Stimulated activated CD4-positive, alpha-beta T cell treated with anti-CD3 and anti-CD28 coated beads, Interleukin-1b, Interleukin-23, amount 100 ng/mL, for 1 hour (primary cell): ENCODE measurements at places on chromosomes 3 and 15.

GRCh38 chr3:159616234-159616825 lies 372.3 kb upstream of the IL12A start:
- DNase-seq: no peak

DNA sequence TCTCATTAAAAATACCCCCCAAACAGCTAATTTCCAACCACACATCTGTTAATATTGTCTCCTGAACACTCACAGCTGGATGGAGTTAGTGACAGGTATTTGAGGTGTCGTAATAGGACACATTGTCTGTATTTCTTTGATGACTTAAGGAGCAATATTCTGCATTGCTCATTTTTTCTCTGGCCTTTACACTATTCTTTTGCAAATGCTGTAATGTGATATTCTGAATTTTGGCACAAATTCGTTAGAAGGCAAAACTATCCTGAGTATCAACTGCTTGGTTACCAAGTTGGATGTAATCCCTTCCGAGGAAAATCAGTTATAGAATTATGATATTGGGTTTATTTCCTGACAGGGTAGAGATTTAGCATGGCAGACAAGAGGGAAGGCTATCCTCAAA lies 1030.2 kb downstream of the MCTP2 start:
- DNase-seq: no peak

GRCh38 chr3:141057946-141058800 lies 7.0 kb downstream of the SPSB4 start:
- DNase-seq: no peak

GRCh38 chr3:138389144-138389601 lies 40.8 kb downstream of the MRAS start:
- DNase-seq: no peak

DNA sequence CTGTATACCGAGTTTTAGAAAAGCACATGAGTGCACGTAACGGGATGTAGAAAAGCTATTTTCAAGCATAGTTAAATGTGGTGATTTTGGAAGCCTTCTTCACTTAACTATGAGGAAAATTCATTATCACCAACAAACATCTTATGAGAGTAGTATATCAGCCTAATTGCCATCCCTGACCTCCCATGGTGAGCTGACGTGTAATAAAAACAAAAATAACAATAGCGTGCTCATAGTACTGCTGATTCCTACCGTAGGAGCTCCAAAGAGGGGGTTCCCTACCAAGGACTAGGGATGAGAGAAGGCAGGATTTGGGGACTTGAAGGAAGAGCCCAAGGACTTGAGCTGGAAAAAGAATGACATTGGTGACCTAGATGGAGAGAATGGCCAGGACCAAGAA lies 16.9 kb downstream of the ST8SIA2 start:
- DNase-seq: no peak

GRCh38 chr3:103785017-103785416 lies 1350.2 kb downstream of the ZPLD1 start:
- no peak for DNase-seq

- DNase-seq: no peak
Observed at GRCh38 chr3:146557745-146558144, 13.3 kb upstream of the PLSCR1 start.

GRCh38 chr15:89326316-89326715 lies 8.3 kb downstream of the POLG start:
- DNase-seq: no peak

- no peak for DNase-seq
Observed at GRCh38 chr15:49815526-49815925, 194.7 kb downstream of the DTWD1 start.

- no peak for DNase-seq
Observed at GRCh38 chr15:56469483-56469882, 4.5 kb upstream of the MNS1 start.

GRCh38 chr3:35422836-35423601 lies 216.3 kb upstream of the ARPP21 start:
- DNase-seq: no peak

GRCh38 chr3:33052671-33053070 lies 44.3 kb downstream of the GLB1 start:
- DNase-seq: no peak

DNA sequence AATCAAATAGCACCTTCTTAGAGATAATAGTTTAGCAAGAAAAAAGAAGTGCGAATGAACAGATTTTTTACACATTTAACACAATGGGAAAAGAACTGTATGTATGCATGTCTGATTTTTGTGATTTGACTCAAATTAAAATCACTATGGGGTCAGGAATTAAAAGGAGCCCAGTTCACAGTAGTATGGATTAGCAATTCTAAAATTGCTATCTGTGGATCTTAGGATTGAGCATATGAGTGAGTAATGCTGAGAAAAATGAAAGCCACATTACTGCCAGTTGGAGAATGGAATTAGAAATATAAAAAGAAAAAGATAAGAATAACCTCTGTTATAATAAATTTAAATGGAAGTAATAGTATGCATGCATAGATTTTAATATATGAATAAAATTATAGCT lies 386.8 kb upstream of the PLSCR5 start:
- DNase-seq: no peak

GRCh38 chr3:102530415-102531181 lies 95.8 kb downstream of the ZPLD1 start:
- no peak for DNase-seq

GRCh38 chr3:94481226-94481898 lies 418.5 kb downstream of the NSUN3 start:
- no peak for DNase-seq

- no peak for DNase-seq
Observed at GRCh38 chr3:11499144-11499543, 144.6 kb downstream of the VGLL4 start.

DNA sequence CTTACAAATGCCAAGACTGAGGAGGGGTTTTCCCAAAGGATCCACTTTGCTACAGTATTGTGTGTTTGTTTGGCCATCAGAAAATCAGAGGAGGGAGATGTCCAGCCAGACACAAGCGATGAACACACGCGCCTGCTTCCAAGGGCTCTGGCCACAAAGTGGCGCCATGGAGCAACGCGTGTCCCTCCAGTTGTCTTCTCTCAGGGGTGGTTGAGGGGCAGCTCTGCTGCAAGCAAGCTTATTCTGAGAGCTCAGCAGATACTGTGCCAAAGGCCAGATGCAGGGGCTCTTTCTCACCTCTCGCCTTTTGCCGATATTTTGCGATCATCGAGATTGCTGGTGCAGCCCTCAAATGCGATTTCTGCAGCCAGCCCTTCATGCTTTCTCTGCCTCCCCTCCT lies 88.9 kb upstream of the OSBPL11 start:
- DNase-seq: no peak

DNA sequence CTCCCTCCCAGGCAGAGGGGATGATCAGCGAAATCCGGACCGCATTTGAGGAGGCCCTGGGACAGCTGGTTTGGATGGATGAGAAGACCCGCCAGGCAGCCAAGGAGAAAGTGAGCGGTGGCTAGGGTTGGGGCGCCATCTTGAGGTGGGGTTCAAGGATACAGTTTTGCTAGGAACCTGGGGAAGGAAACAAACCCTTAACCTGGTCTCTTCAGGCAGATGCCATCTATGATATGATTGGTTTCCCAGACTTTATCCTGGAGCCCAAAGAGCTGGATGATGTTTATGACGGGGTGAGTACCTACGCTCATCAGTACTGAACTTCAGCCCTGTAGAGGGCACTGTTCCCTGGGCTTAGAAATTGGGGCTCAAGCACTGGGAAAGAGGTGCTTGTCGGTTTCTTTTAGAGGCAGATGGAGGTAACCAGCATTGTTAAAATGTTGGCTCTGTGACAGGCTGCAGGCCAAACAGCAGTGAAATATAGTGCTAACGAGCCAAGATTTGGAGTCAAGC lies 9.6 kb upstream of the PSMD2 start:
- DNase-seq: peak; percentile 9

GRCh38 chr3:174358252-174358651 lies 500.9 kb upstream of the NAALADL2 start:
- no peak for DNase-seq

- no peak for DNase-seq
Observed at GRCh38 chr3:72163809-72164634, 379.1 kb upstream of the PROK2 start.

GRCh38 chr15:101046826-101047225 lies 127.7 kb downstream of the LRRK1 start:
- DNase-seq: no peak

GRCh38 chr3:183324083-183324482 lies 71.0 kb downstream of the B3GNT5 start:
- no peak for DNase-seq

DNA sequence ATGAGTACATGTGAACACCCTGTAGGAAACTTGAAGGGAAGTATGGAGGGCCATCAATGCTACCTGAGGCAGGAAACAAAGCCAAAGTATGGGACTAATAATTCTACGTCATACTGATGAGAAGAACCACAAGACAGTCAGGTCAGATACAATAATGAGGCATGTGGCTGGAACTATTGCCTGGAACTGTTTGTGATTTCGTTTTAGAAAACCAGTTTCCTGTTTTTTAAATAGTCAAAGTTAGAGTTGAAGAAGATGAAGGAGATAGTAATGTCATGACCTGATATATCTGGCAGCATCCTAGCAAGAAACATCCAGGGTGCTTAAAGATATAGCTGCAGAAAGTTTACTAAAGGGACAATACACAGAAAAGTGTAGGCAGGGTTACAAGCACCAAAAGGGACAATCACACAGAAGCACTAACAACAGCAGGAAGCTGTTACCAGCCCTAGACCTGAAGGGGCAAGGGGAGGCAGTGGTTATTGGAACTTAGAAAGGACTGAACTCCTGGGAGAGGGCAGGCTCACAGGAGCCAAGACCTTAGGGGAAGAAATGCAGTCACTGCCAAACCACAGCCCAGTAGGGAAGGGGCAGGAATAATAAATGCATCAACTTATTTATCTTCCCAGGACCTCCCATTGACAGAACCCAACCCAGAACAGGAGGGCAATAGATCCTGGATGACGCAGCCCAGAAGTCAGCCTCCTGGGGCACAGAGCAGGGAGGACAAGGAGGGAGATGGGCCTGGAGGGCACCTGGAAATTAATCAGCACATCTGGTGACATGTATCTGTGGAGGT lies 302.1 kb upstream of the STT3B start:
- no peak for DNase-seq

DNA sequence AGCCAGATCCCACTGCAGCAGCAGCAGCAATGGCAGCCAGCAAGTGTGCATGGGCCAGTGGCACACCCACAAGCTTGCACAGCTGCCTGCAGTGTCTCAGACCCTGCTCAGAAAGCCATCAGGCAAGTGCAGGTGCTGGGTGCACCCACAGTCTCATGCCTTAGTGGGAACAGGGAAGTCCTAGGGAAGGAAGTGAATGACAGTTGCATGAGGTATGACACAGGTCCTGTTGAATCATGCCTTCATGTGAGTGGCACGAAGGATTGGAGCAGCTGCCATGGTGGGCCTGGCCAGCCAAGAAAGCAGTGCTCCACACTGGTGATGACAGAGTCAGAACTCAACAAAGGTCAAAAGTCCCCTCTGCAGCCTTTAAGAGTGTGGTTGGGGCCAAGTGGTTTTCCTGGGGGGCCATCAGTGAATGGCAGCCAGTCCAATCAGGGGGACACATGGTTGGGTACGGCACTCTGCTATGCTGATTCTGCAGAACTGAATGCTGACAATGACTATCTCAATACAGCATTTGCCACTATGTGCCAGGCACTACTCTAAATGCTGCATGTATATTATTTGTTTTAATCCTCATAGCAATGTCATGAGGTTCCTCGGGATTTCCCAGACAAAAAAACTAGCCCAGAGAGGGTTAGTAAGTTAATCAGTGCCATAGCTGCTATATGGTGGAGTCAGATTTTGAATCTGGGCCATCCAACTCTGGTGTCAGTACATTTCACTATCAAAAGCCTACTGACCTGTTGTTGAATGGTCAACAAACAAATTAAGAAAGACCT lies 94.3 kb downstream of the AQP9 start:
- no peak for DNase-seq

GRCh38 chr3:86990734-86991481 lies at the start of gene VGLL3:
VGLL3 (minus strand) TSS chr3:86991149; CDS start chr3:86990743, 406 bp downstream.
- DNase-seq: no peak

GRCh38 chr3:142498397-142499180 lies 50.8 kb upstream of the XRN1 start:
- no peak for DNase-seq

DNA sequence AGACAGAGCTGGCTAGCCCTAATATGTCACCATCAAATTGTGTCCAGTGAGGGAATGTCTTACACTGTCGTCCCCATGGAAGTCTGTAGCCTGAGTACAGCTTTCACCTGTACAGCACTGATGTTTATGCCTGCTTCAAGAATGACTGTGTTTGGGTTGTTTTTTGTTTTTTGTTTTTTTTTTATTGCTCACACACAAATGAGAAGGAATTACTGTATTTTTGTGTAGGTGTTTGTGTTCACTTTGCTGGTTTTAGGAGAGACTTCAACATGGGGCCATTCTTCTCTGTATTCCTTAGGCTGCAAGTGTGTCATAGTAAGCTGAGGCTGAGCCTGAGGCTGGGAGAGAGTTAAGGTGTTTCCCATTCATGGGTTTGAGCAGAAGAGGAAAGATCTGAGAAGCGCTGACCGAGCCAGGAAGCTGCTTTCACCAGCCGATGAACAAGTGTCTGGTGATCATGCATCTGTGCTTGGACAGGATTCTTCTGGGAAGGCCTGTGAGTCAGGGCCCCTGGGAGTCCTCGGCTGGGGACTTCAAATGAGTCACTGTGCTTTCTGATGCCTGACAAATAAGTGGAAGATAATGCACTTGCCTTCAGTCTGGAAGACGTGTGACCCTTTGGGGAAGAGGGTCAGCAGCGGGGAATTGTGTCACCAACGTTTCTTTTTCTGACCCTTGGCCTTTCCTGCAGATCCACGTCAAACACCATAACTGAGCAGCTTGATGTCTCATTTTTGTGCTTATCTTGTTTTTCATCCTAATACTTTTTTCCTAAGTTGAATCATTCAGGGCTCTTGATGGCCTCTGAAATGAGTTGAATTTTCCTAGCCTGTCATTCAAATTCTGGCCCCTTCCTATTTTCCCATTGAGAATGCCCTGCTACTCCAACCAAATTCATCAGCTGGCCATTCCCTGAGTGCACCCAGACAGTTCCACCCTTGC lies 36.7 kb upstream of the ZBTB38 start:
- no peak for DNase-seq

GRCh38 chr3:62615258-62615849 lies 242.0 kb upstream of the FEZF2 start:
- no peak for DNase-seq

GRCh38 chr15:51688863-51689262 lies 7.6 kb downstream of the SCG3 start:
- no peak for DNase-seq

DNA sequence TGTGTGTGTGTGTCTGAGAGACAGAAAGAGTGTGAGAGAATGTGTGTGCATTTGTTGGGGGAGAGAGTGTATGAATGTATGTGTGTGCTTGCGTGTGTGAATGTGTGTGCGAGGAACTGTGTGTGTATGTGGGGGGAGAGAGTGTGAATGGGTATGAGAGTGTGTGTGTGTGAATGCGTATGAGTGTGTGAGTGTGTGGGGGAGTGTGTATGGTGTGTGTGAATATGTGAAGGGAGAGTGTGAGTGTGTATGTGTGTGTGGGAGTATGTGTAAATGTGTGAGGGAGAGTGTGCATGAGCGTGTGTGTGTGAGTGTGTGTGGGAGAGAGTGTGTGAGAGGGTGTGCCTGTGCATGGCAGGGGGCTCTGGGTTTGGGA lies 79.8 kb upstream of the ABHD17C start:
- no peak for DNase-seq

GRCh38 chr15:48451736-48452135 lies 120.5 kb downstream of the DUT start:
- DNase-seq: no peak
